ENCODE measurements at places on chromosomes 11 and 22. TPM values are rescaled to one million over a fixed set of nuclear protein-coding genes. Genes with fewer than 3 reads are reported as not detected.

The P2RY6 gene
- 0.17 TPM for total RNA-seq

The SUSD2 gene
- 2.6 TPM for total RNA-seq

The CCDC116 gene
- total RNA-seq = 0.15 TPM

The BEST1 gene
- total RNA-seq = 13.1 TPM

The KRTAP5-11 gene
- not detected for total RNA-seq

The OR51E2 gene
- total RNA-seq = not detected

The PIH1D2 gene
- 1.5 TPM for total RNA-seq

The SLC5A1 gene
- not detected for total RNA-seq

The PAX6 gene
- total RNA-seq = 0.33 TPM

The TMEM86A gene
- total RNA-seq = under 0.01 TPM

The PPP6R3 gene
- total RNA-seq = 108 TPM

The C11orf52 gene
- 0.66 TPM for total RNA-seq

The RCOR2 gene
- total RNA-seq = 8.8 TPM

The PCSK7 gene
- total RNA-seq = 50.3 TPM

The OR51T1 gene
- not detected for total RNA-seq

The FAM83F gene
- not detected for total RNA-seq

The MS4A4A gene
- under 0.01 TPM for total RNA-seq

The PKNOX2 gene
- total RNA-seq = 0.73 TPM
